ENCODE measurements at places on chromosomes 12 and 14.

GRCh38 chr14:59944909-59945308 is 25.0 kb downstream of the LRRC9 start:
- DNase-seq, result no peak

- no peak for DNase-seq
These were observed 4.9 kb upstream of the KRT6A start for GRCh38 chr12:52497975-52498374.

DNA sequence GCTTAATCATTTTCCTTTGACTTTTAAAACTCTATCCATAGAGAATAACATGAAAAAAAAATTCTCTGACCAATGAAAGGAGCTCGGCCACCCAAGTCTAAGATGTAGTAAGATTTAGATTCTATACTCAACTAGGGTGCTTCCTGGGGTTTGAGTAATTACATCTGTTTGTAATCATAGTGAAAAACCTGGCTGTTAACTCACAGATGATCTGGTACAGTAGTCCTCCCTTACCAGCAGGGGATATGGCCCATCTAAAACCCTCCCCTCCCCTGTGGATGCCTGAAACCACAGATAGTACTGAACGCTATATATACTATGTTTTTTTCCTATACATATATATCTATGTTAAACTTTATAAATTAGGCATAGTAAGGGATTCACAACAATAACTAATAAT is 89.2 kb downstream of the DAAM1 start:
- no peak for DNase-seq

GRCh38 chr12:78457938-78458337 is 406.6 kb upstream of the SYT1 start:
- no peak for DNase-seq

DNA sequence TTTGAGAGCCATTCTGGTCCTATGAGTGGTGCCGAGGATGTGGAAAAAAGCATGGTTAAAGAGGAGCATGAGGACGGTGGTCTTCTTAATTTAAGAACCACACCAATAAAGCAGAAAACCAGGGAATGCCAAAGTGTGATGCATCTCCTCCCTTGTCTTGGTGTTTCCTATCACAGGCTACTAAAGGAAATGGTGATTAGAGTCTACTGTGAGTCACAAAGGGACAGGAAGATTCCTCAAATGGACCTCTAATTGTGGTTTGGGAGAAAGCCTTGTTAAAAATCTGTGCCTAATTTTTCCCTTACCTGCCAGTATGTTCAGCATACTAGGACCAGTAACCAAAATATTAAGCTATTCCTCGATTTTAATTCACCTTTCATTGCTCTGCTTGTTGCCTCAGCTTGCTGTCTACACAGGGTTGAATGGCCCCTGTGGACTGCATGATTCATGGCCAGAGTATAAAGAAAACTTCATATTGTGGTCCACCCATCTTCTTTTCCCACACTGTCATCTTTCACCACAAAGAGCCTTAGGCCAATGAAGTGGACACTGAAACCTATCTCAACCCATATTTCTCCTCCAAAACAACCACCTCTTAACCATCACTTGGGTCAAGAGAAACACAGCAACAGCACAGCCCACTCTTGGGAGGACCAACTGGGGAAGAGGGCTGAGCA is 38.8 kb downstream of the DIO2 start:
- no peak for DNase-seq

DNA sequence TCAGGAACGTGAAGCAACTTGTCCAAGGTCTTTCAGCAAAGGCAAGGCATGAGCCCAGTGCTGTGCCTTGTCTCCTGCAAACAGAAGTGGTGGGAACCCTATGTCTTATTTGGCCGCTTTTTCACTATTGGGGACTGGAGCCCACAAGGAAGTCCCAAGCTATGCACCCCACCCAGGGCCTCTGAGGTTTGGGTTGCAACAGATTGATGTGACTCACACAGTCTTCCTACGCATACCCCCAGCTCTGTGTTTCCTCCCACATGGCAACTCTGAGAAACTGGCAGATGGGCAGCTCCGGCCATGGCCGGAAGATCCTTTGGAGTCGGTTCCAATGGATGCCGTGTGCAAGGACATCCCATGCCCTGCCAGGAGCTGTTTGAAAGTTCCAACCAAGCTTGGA is 28.3 kb upstream of the CMKLR1 start:
- DNase-seq, result no peak

GRCh38 chr12:90909069-90909770 is 45.8 kb downstream of the CCER1 start:
- DNase-seq, result no peak

Data from stimulated activated CD4-positive, alpha-beta T cell treated with anti-CD3 and anti-CD28 coated beads, Interleukin-15, amount 100 ng/mL, for 1 hour (primary cell).